ENCODE measurements at places on chromosomes 3 and 15.

GRCh38 chr3:65020281-65021160 is 332.7 kb upstream of the ADAMTS9 start:
- no peak for DNase-seq

- no peak for DNase-seq
Observed at GRCh38 chr15:73004462-73004861, 47.8 kb upstream of the NEO1 start.

DNA sequence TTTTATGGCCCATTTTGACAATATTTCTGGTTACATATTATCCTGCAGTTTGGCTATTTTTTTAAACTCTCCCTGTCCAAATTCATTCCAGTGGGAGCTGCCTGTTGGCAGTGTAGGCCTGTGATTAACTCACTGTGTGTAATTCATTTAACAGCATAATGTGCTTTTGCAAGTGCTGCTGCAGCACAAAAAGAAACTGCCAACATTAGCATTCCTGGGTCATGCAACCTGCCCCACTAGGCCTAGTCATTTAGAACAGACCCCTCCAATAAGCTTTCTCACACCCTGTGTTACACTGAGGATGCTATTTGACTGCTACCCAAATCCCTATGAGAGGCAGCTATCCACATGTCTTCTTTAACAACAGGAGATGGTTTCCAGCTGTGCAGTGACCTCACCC is 251.2 kb upstream of the UBE2E2 start:
- no peak for DNase-seq

GRCh38 chr3:120418866-120419490 is 31.8 kb downstream of the FSTL1 start:
- no peak for DNase-seq

DNA sequence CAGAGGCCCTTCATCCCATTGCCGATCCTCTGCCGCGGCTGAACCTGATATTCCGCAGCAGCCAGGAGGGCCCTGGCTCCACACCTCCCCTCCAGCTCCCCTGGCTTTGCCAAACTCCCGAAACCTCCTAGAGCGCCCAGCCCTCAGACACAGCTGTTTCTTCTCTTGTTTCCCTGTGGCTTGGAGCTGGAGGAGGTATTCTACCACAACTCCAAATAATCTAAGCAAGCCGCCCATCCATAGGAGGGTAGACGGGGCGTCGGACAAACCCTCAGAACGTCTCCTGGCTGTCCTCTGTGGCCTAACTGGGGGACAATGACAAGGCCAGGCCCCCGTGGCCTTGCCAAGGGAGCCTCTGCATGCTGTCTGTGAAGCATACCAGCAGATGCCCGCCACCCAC is 10.4 kb downstream of the PLA2G4D start:
- no peak for DNase-seq

DNA sequence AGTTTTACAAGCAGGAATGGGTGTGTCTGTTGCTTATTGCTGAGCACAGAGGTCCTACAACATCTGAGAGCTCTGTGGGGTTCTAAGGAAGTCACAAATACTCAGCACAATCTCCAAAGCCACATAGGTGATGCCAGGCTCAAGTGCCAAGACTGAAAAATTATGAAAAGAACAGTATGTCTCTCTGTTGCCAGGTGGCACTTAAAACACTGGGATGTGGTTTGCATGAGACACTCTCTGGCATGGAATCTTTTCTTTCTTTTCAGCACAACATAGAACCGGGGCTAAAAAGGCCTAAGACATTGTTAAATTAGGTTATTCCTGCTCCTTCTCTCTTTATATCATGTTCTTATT is 127.3 kb upstream of the PRICKLE2 start:
- DNase-seq: no peak

GRCh38 chr3:18097989-18098388 is 327.1 kb downstream of the SATB1 start:
- no peak for DNase-seq

DNA sequence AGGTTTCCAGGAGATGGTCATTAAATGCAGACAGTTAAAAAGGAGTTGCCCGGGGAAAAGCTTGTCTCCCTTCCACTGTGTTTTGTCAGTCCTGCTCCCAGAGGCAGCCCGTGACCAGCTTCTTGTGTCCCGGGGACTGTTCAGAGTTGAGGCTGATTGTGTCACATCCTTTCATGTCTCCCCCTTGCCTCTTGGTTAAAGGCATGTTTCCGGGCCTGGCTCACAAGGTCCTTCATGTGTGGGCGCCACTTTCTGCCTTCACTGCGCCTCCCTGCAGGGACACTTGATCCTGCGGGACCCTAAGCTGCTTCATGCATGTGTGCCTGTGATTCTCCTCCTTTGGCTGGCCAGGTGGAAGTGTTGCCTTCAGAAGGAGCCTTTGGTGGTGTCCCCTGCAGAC is 9.2 kb downstream of the CHCHD6 start:
- no peak for DNase-seq

GRCh38 chr3:124999317-124999716 is 56.5 kb downstream of the HEG1 start:
- DNase-seq: no peak

- DNase-seq: no peak
Observed at GRCh38 chr3:167723872-167724271, 10.8 kb downstream of the PDCD10 start.

Measured in omental fat pad (tissue), 4 donors.